ENCODE measurements at places on chromosomes 13 and 19.

GRCh38 chr13:21996049-21996448 is 325.2 kb downstream of the FGF9 start:
- H3K4me3 ChIP-seq: no peak overlapping the region
- DNase-seq: no peak
- no peaks in the 10 kb centered on the region for H3K36me3 ChIP-seq
- no peak overlapping the region for H3K27ac ChIP-seq
- H3K4me1 ChIP-seq: no peaks in the 10 kb centered on the region
- H3K27me3 ChIP-seq: no peaks in the 10 kb centered on the region

DNA sequence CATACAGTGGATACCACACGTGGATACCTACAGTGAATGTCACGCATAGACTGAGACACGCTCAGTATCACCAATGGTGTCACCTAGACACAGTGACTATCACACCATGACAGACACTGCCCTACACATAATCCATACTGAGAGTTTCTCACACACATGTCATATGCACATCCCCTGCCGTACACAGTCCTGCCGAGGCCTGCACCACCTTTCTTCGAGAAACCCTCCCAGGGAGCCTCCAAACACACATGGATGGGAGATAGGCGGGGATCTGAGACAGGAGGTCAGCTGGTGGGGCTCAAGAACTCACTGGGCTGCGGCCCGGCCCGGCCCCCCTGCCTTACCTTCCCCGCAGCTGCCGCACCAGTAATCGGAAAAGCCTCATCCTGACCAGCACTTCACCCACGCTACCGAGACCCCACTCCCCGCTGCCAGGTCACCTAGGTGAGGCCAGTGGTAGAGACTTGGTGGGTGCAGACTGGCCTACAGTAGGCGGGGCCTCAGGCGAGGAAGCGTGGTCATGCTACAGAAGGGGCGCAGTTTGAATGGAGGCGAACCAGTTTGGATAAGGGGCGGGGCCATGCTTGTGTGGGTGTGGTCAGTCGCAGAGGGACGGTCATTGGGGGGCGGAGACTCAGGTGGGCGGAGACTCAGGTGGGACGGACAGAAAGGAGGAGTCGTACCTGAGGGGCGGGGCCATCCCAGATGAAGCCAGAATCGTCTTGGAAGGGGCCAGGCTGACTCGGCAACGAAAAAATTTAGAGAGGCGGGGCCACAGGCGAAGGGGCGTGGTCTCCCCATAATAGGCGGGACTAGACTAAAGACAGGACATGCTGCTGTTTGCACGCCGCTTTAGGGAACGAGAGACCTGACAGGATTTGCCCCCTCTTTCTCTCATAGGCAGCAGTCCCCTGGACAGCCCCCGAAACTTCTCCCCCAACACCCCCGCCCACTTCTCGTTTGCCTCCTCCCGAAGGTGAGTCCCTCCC is 2.1 kb downstream of the MAST1 start:
- H3K27me3 ChIP-seq: peaks cover 75% of the 10 kb centered on the region
- H3K4me3 ChIP-seq: peak overlapping the region; percentile 85
- H3K4me1 ChIP-seq: peaks cover 38% of the 10 kb centered on the region
- no peaks in the 10 kb centered on the region for H3K36me3 ChIP-seq
- H3K27ac ChIP-seq: no peak overlapping the region
- peak; percentile 66 for DNase-seq

GRCh38 chr13:32228330-32229041 is 86.7 kb downstream of the ZAR1L start:
- no peak overlapping the region for H3K27ac ChIP-seq
- DNase-seq: no peak
- H3K4me3 ChIP-seq: no peak overlapping the region

DNA sequence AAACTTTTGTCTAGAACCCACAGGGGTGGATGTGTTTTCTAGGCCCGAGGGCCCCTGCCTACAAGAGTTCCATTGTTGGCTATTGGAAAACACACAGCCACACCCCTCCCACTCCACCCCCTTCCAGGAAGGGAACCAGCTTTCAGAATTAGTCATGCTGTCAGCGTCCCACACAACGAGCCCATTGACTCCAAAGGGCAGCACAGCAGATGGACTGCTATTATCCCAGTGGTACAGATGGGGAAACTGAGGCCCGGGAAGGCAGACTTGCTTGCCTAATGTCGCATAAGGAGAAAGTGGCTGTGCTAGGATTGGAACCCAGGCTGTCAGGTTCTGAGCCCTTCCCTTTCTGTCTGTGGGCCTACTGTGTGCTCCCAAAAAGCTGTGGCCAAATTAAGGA is 8.1 kb upstream of the FXYD3 start:
- peak; percentile 41 for DNase-seq
- H3K36me3 ChIP-seq: no peaks in the 10 kb centered on the region
- peaks cover 36% of the 10 kb centered on the region for H3K4me1 ChIP-seq
- H3K27me3 ChIP-seq: no peaks in the 10 kb centered on the region
- H3K27ac ChIP-seq: peak overlapping the region; percentile 39

- H3K27me3 ChIP-seq: no peaks in the 10 kb centered on the region
- peaks cover 12% of the 10 kb centered on the region for H3K36me3 ChIP-seq
- no peak overlapping the region for H3K27ac ChIP-seq
- DNase-seq: peak; percentile 39
- no peak overlapping the region for H3K4me3 ChIP-seq
Observed at GRCh38 chr13:46160471-46161066, 21.4 kb downstream of the LCP1 start.

GRCh38 chr13:74986609-74987008 is 495.4 kb downstream of the TBC1D4 start:
- no peaks in the 10 kb centered on the region for H3K27me3 ChIP-seq
- no peak for DNase-seq
- H3K4me1 ChIP-seq: peaks cover 4% of the 10 kb centered on the region

GRCh38 chr19:39402346-39403300 is 4.0 kb upstream of the ZFP36 start:
- no peaks in the 10 kb centered on the region for H3K36me3 ChIP-seq
- H3K4me3 ChIP-seq: peak overlapping the region; percentile 91
- DNase-seq: peak; percentile 67
- H3K27me3 ChIP-seq: peaks cover 9% of the 10 kb centered on the region
- peak overlapping the region; percentile 99 for H3K27ac ChIP-seq

GRCh38 chr19:28134311-28134710 is 1078.6 kb downstream of the UQCRFS1 start:
- no peak overlapping the region for H3K4me3 ChIP-seq
- DNase-seq: no peak
- no peak overlapping the region for H3K27ac ChIP-seq
- peaks cover 69% of the 10 kb centered on the region for H3K27me3 ChIP-seq
- H3K4me1 ChIP-seq: peaks cover 22% of the 10 kb centered on the region

DNA sequence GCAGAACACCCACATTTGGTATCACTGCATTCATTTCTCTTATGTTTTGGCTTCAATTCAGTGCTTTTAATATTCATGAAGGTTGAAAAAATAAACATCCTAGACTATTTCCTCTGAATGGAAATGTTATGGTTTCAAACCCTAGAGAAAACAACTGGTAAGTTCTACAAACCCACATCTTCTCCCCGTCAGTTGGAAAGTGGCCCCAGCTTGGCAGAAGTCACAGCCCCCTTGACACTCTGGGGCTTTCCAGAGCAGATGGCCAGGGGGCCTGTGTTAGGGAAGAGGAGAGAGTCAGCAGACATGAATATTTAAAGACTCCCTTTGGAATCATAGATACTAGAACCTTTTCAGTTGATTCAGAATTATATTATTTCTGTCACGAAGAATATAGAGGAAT is 123.9 kb downstream of the SHISA2 start:
- no peak overlapping the region for H3K4me3 ChIP-seq
- peaks cover 24% of the 10 kb centered on the region for H3K4me1 ChIP-seq
- H3K36me3 ChIP-seq: no peaks in the 10 kb centered on the region
- H3K27me3 ChIP-seq: peaks cover 23% of the 10 kb centered on the region
- DNase-seq: no peak

GRCh38 chr13:40479196-40479845 is 187.1 kb downstream of the FOXO1 start:
- peak; percentile 45 for DNase-seq
- peaks cover 52% of the 10 kb centered on the region for H3K4me1 ChIP-seq
- H3K27ac ChIP-seq: peak overlapping the region; percentile 97
- H3K27me3 ChIP-seq: no peaks in the 10 kb centered on the region
- H3K4me3 ChIP-seq: peak overlapping the region; percentile 32
- no peaks in the 10 kb centered on the region for H3K36me3 ChIP-seq

DNA sequence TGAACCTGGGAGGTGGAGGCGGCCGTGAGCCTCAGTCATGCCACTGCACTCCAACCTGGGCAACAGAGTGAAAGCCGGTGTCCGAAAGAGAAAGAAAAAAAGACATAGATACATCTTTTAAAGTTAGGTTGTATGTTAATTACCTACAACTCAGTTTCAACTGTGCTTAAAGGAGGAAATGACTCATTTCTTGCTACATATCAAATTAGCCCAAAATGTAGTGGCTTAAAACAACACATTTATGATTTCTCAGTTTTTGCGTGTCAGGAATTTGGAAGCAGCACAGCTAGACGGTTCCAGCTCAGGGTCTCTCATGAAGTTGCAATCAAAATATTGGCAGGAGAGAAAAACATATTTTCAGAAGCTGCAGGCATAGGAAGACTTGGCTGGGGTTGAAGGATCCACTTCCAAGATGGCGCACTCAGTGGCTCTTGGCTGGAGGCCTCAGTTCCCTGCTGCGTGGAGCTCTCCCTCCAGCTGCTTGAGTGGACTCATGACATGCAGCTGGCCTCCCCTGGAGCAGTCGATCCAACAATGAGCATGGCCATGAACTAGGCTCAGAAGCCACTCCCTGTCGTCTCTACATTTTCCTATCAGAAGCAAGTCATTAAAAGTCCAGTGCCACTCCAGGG is 7.1 kb downstream of the LDLR start:
- peak overlapping the region; percentile 59 for H3K4me3 ChIP-seq
- H3K4me1 ChIP-seq: peaks cover 34% of the 10 kb centered on the region
- peak overlapping the region; percentile 52 for H3K27ac ChIP-seq
- peaks cover 28% of the 10 kb centered on the region for H3K36me3 ChIP-seq

- peaks cover 3% of the 10 kb centered on the region for H3K36me3 ChIP-seq
- H3K4me3 ChIP-seq: no peak overlapping the region
- peaks cover 21% of the 10 kb centered on the region for H3K4me1 ChIP-seq
- no peaks in the 10 kb centered on the region for H3K27me3 ChIP-seq
Observed at GRCh38 chr13:44382635-44383145, 9.1 kb downstream of the SERP2 start.

DNA sequence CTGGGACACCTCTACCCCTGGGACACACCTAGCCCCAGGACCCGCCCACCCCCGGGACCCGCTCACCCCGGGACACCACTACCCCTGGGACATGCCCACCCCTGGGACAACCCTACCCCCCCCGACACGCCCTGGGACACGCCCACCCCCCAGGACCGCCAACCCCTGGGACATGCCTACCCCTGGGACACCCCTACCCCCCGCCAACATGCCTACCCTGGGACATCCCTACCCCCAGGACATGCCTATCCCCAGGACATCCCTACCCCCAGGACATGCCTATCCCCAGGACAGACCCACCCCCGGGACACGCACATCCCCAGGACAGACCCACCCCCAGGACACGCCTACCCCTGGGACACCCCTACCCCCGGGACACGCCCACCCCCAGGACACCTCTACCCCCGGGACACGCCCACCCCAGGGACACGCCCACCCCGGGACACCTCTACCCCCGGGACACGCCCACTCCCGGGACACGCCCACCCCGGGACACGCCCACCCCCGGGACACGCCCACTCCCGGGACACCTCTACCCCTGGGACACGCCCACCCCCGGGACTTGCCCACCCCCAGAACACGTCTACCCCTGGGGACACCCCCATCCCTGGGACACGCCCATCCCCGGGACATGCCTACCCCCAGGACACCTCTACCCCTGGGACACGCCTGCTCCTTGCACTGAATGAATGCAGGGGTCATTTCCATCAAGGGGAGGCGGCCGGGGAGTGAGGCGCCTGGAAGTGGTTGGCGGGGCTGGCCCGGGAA is 32.3 kb downstream of the ADPRHL1 start:
- no peak overlapping the region for H3K27ac ChIP-seq
- H3K27me3 ChIP-seq: peaks cover 3% of the 10 kb centered on the region
- no peaks in the 10 kb centered on the region for H3K36me3 ChIP-seq
- no peak for DNase-seq

DNA sequence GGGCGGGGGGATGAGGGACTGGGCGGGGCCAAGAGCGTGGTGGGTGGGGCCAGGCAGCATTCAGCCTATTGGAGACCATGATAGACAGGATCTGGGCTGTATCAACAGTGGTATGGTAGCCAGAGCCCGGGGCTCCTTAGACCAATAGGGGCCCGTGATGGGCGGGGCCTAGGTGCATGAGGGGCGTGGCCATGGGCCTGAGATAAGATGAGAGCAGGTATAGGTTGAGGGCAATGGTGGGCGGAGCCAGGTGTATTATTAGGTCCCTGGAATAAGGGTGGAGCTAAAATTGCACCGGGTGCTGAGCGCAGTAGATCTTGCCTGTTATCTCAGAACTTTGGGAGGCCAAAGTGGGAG is 5.3 kb downstream of the ABCA7 start:
- no peak for DNase-seq
- no peaks in the 10 kb centered on the region for H3K36me3 ChIP-seq
- H3K4me1 ChIP-seq: peaks cover 12% of the 10 kb centered on the region
- H3K27ac ChIP-seq: no peak overlapping the region
- H3K4me3 ChIP-seq: peak overlapping the region; percentile 47

All from neural crest cell (in vitro differentiated cells).